Lung microvascular endothelial cell (primary cell): ENCODE measurements at places on chromosomes 16 and 17. TPM values are rescaled to one million over a fixed set of nuclear protein-coding genes. Genes with fewer than 3 reads are reported as not detected.

PTGES3L gene
- under 0.01 and 0.20 TPM in 2 replicates for total RNA-seq

C16orf92 gene
- total RNA-seq = not detected in 2 replicates

NOTUM gene
- total RNA-seq = under 0.01 TPM in 2 replicates

TP53TG3B gene
- total RNA-seq = not detected in 2 replicates

CIITA gene
- under 0.01 TPM in 1 of 2 replicates, not detected in the other for total RNA-seq

DCUN1D3 gene
- total RNA-seq = 17.2 and 20.8 TPM in 2 replicates

CPSF4L gene
- not detected in 2 replicates for total RNA-seq

SLX1B gene
- 4.8 and 9.4 TPM in 2 replicates for total RNA-seq

SOX8 gene
- 0.22 and 0.60 TPM in 2 replicates for total RNA-seq

ACD gene
- 8.3 and 10.5 TPM in 2 replicates for total RNA-seq

KIF2B gene
- total RNA-seq = not detected in 2 replicates

KCNJ18 gene
- not detected in 2 replicates for total RNA-seq

SCIMP gene
- not detected in 2 replicates for total RNA-seq

SMCR8 gene
- 10.7 and 15.5 TPM in 2 replicates for total RNA-seq

KRT25 gene
- total RNA-seq = not detected in 2 replicates

SLFN12 gene
- total RNA-seq = 25.9 and 50.4 TPM in 2 replicates

DNA sequence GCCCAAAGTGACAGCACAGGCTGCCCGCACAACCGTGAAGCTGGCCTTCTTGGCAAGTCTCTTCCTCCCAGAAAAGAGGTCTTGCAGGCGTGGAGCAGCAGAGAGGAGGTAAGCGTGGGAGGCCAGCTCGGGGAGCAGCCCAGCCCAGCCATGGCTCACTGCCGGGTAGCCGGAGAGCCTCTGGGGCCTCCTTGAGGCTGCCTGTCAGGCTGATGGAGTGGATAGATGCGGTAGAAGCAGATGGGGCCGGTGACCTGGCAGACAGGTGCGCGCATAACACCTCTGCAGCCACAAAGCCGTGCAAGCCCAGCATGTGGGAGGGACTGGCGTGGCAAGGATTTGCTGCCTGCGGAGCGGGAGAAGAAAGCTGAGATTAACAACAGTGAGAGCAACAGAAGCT is 17.1 kb upstream of the DOK4 start:
- DNase-seq = no peak

- peak; percentile 45 for DNase-seq
Measured at GRCh38 chr17:28949185-28950016, 1.9 kb downstream of the PHF12 start.

GRCh38 chr17:7340179-7340578 is 3.9 kb downstream of the ACAP1 start:
- DNase-seq = no peak

DNA sequence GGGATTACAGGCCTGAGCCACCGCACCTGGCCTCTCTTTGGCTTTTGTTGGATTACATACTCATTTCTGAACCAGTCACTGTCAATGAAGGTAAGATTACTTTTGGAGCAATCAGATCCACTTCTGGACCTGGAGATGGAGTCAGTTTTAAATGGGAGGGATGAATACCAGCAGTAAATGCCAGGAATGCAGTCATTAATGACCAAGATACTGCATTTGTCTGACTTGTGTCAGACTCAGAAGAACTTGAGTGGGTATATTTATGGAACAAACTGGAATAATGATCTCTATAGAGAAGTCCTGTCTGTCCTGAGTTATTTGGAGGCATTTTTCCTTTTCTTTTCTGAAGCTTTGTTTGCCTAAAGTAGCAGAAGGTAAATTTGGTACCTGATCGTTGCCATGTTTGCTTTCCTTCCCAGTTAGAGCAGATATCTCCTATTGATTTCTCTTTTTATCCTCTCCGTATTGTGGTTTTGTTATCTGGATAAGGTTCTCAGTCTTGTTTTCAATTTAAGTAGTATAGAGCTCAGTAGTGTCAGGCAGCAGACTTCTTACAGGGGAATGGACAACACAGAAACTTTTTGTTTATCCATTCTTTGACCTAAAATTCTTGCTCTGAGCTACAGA is 10.7 kb downstream of the NLK start:
- no peak for DNase-seq

- DNase-seq = peak; percentile 61
Measured at GRCh38 chr17:41784207-41784744, 2.2 kb downstream of the JUP start.

DNA sequence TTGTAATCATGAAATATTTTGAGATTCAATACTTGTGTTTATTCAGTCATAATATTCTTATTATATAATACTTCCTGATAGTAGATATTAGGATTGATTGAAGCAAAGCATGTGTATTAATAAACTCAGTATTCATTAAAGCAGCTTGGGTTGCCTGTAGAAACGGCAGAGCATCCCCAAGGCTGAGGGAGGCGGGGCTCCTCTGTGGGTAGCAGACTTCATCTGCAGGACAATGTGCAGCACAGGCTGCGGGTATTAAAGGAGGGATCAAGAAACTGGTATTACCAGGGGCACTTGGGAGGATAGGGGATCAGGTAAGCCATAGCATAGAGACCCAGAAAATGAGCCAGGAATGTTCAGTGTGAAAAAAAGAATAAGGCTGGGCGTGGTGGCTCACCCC is 213.6 kb downstream of the PRKCA start:
- no peak for DNase-seq

DNA sequence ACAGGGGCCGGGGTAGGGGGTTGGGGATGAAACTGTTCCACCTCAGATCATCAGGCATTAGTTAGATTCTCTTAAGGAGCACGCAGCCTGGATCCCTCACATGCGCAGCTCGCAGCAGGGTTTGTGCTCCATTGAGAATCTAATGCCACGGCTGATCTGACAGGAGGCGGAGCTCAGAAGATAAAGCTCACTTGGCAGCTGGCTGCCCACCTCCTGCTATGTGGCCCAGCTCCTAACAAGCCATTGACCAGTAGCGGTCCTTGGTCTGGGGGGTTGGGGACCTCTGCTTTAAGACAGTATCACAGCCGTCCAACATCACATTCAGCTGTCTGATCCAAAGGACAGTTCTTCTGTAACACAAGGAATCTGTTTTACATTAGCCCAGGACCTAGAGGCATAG is 62.5 kb downstream of the SLC39A11 start:
- no peak for DNase-seq

- no peak for DNase-seq
Measured at GRCh38 chr16:78543023-78543422, 443.6 kb downstream of the WWOX start.

GRCh38 chr17:48725004-48725287 is 2.0 kb downstream of the PRAC2 start:
- DNase-seq = no peak

DNA sequence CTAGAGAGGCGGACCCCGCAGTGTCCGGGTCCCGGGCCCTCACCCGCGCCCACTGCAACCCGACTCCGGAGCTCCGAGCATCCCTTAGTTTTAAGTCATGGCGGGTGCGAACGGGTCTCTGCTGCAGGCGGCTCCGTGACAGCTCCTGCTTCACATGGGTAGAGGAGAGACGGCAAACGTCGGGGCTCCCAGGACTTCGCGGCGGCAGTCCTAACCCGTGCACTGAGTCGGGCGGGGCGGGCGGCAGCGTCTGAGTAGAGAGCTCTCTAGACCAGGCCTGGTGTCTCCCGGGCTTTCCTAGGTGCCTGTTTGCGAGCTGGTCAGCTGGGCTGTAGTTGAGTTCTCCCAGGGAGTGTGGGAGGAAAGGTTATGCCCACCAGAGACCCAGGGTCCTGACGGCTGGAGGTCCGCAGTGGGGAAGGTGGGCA is 345 bp downstream of the TSC2 start:
- DNase-seq = no peak

DNA sequence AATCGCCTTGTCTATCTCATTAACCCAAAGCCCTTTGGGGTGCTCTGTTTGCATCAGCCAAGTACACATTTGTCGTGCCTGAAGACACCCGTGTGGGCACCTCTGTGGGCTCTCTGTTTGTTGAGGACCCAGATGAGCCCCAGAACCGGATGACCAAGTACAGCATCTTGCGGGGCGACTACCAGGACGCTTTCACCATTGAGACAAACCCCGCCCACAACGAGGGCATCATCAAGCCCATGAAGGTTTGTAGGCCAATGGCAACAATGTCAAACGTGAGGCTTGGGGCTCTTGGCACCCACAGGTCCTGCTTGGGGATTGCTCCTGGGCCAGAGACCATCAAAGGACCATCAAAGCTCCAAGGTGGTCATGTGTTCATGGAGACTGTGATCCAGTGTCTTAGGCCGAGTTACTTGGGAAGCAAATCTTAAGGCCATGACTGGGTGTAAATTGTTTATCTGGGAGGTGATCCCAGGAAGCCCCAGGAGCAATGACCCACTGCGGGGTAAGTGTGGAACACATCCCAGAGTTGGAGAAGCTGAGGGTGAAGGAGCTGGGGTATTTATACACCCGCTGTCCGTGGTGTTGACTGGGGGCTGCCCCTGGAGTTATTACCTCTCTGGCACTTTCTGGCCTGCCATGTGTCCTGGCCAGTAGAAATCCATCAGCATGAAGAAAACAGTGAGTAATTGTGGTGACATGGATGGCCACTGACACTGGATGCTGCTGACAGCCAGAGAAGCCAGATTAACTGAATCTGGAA is 24.0 kb downstream of the CDH5 start:
- no peak for DNase-seq

- DNase-seq = no peak
Measured at GRCh38 chr16:68756239-68756915, 19.3 kb downstream of the CDH1 start.

- DNase-seq = no peak
Measured at GRCh38 chr17:1029922-1030644, 33.2 kb downstream of the TIMM22 start.

- no peak for DNase-seq
Measured at GRCh38 chr17:71227841-71228240, 893.0 kb upstream of the SOX9 start.

GRCh38 chr17:76670718-76671122 is 27.2 kb upstream of the ST6GALNAC1 start:
- DNase-seq = no peak

GRCh38 chr17:75558666-75559530 is 28.7 kb upstream of the MYO15B start:
- no peak for DNase-seq

GRCh38 chr16:53022374-53022773 is 30.3 kb downstream of the CHD9NB start:
- peak; percentile 69 for DNase-seq

GRCh38 chr16:27408602-27409031 is 6.6 kb downstream of the IL21R start:
- no peak for DNase-seq

DNA sequence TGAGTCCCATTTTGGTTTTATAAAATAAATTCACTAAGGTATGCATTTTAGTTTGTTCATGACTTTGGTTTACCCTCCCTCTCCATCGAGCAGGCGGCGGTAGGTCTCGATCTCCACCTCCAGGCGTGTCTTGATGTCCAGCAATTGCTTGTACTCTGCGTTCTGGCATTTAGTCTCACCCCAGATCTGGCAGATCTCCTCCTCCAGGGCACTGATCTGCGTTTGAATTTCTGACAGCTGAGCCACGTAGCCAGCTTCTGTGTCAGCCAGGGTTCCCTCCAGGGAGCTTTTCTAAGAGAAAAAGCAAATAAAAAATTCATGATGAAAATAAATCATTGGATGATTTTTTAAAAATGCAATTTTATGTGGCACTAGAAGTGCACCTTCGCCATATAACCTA is 4.2 kb downstream of the KRT24 start:
- DNase-seq = no peak

DNA sequence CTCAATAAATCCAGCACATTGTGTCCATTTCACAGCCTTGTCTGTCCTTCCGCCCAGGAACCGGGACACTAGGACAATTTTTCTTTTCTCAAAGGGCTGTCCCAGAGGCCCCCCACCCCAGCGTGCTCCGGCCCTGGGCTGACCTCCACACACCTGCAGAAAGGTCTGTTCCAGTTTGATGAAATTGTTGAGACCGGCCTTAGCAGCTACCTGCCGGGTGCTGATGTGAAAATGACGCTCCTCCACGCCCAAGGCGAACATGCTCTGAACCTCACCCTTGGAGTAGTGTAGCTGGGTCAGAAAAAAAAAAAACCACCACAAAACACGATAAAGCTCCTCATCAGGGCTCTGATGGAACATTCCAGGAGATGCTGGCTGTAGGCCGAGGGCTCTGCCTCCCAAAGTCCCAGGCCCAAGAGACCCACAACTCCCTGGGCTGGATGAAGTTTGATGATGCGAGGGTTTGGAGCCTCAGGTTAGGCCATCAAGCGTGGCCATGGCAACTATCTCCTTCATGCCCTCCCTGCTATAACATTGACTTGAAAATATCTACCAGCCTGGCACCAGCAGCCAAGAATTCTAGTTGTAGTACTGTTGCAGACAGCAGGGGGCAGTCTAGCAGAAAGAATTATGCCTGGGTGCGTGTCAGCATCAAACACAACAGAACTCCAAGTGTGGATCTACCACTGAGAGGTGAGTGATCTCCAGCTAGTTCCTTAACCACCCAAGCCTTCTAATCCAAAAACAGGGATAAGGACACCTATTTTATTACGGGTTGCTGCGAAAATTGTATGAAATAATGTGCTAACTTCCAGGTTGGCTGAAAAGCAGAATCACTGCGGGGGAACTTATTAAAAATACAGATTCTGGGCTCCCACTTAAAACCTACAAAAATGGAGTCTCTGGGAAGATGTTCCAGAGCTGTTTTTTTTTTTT is 62.1 kb downstream of the RMI2 start:
- DNase-seq = peak; percentile 80

DNA sequence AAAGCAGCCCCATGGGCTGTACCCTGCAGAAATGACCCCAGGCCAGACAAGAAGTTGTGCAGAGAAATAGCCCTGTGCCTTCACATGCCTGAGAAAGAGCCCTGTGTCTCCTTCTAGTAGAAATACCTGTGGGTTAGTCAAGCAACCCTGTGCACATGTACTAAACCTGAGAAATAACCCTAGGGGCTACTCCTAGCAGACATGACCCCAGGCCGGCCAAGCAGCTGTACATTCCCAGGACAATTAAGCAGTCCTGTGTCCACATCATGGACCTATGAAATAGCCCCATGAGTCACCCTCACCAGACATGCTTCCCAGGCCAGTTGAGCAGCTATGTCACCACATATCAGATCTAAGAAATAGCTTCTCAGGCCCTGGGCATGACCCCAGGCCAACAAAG is 519.7 kb upstream of the CA10 start:
- no peak for DNase-seq

DNA sequence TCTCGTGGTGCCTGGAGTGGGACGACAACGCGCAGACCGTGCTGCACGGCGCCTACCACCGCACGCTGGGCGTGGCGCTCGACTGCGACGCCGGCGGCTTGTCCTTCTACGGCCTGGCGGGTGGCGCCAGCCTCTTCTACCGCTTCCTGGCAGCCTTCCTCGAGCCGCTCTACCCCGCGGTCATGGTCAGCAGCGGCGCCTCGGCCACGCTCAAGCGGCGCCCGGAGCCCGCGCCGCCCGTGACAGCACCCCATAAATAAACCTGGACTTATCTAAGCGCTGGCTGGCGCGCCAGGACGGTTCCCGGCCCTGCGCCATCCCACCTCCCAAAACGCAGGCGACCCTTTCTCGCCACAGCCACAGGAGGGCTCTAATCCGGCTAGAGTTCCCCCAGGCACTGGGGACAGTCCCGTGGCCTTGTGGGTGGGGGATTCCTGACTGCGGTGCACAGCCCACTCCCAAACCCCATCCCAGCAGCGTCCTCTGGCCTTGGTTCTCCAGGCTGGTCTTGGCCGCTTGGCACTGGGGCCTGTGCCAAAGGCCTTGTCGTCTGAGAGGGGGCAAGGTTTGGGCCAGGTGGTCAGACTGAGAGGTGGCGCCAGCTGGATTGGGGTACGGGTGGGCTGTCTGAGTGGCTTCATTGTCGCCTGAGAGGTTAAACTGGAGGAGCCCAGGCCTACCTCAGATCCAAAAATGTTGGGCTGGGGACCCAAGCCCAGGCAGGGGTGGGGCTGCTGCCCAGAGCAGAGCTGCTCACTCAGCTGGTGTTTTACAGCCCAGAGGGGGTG is 10.1 kb upstream of the SLC16A5 start:
- DNase-seq = peak; percentile 49

GRCh38 chr16:65570261-65570660 is 448.4 kb upstream of the CDH11 start:
- DNase-seq = no peak
